WTC11 (cell line): ENCODE measurements at places on chromosomes 11 and 22.

- DNase-seq, result peak; percentile 70
Observed at GRCh38 chr11:116379185-116379828, 393.5 kb downstream of the BUD13 start.

- DNase-seq, result peak; percentile 69
Observed at GRCh38 chr22:45896153-45896951, 80.6 kb downstream of the WNT7B start.

DNA sequence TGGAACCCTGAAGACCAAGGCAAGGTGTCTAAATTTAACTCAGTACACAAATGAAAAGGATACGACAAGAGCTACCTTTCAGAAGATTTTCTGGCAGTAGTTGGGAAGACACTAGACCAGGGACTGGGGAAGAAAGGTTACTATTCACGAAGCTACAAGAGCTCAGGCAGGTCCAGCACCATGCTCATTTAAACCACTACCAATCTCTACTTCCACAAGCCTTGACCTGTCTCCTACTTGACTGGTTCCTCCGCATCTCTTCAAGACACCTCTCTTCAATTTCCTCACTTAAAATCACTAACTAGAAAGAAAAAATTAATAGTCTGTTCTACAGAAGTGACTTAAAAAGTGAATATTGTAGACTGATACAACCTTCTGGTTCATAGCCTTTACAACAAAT, 22.9 kb downstream of the TCF20 start:
- DNase-seq, result no peak

DNA sequence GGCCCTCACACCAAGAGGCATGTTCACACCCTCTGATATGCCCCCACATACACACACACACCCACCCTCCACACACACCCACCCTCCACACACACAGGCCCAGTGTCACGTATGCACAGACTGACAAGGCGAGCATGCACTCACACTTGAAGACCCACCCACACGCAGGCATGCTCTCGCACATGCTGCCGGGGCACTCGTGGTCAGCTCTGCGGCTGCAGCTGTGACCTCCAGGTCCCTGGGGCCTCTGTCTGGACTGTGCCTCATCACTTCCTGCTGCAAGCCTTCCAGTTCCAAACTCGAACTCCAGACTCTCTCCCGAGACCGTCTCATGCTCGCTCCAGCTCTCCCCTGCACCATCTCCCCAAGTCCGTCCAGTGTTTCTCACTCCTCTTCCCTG, 9.5 kb downstream of the DCHS1 start:
- no peak for DNase-seq

DNA sequence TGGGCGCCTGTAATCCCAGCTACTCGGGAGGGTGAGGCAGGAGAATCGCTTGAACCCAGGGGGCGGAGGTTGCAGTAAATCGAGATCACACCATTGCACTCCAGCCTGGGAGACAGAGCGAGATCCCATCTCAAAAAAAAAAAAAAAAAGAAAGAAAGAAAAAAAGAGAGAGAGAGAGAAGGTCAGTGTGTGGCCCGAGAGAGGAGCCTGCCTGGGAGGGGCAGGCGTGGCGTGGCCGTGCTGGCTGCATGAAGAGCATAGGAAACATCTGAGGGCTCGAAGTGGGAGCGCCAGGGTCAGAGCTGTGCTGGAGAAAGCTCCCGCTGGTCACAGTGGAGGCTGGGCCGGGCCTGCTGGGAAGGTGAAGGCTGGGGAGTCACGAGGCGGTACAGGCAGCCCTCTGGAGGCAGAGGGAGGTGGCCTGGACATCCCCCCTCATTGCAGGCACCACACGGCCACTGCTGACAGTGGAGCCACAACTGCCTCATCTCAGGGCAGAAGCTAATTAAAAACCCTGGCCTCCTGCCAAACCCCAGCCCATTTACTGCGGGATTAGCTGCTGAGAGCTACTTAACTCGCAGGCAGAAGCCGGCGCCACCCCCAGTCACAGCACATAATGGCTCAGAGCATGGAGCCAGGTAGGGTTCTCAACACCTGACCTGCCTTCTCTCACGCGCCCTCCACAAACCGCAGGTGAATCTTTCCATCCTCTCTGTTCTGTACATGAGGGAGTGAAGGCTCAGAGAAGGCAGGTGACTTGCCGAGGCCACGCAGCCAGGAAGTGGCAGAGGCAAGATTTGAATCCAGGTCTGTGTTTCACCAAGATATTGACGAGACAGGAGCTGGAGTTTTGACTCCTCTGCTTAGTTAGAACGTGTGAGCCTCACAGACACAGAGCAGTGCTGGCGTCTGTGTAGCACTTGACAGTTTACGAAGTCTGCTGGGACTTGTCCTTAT, 32.6 kb downstream of the NFAM1 start:
- peak; percentile 45 for DNase-seq

GRCh38 chr11:64455456-64456261, 96.7 kb downstream of the RPS6KA4 start:
- no peak for DNase-seq

DNA sequence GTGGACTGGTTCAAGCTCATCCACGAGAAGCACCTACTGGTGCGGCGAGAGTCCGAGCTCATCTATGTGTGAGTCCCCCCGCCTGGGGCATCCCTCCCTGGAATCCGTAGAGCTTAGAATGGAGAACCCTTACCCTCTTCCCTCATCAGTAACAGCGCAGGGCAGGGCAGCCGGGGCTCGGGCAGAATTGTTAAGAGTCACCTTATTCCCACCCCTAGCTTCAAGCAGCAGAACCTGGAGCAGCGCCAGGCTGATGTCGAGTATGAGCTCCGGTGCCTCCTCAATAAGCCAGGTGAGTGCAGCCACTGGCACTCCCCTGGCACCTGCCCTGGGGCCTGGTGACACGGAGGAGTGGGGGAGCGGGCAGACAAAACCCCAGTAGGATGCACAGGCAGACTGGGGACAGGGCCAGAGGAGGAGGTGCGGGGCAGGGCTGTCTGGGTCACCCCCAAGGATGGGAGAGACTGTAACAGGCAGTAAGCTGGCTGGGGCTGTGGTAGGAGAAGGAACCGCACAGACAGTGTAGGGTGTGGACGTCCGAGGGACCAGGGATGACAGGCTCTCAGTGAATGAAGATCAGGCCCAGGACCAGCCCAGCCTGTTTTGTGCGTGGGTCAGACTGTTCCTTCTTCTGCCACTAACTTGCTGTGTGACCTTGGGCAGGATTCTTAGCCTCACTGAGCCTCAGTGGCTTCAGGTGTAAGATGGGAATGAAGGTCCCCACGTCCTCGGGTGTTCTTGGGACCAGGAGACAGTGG, 20.4 kb downstream of the C22orf23 start:
- no peak for DNase-seq

- no peak for DNase-seq
Observed at GRCh38 chr22:47446821-47447810, 684.7 kb downstream of the TBC1D22A start.

GRCh38 chr11:252666-253065, 15.9 kb downstream of the PSMD13 start:
- DNase-seq, result no peak

GRCh38 chr11:92623055-92623454, 346.4 kb upstream of the MTNR1B start:
- DNase-seq, result no peak

- DNase-seq, result no peak
Observed at GRCh38 chr11:13745165-13745564, 76.7 kb downstream of the FAR1 start.

GRCh38 chr11:122197066-122197987, 81.3 kb upstream of the BLID start:
- DNase-seq, result no peak

GRCh38 chr11:114525682-114526081, 34.0 kb downstream of the NXPE1 start:
- DNase-seq, result no peak

DNA sequence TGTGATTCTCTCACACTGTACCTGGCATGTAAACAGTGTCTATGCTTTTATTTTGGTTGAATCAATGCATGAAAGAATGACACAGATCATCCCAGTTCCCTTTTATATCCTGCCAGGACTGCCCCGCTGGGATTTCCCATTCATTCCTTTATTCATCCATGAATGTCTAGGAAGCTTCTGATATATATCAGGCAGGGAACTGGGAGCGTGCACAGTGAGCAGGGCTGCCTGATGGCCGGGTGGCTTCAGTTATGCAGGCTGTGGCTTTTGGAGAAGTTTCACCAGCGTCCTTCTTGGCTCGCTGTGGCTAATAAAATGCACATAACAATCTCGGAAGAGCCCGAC, 789.0 kb downstream of the TBC1D22A start:
- no peak for DNase-seq

GRCh38 chr11:80559942-80560341, 1119.1 kb upstream of the TENM4 start:
- no peak for DNase-seq

DNA sequence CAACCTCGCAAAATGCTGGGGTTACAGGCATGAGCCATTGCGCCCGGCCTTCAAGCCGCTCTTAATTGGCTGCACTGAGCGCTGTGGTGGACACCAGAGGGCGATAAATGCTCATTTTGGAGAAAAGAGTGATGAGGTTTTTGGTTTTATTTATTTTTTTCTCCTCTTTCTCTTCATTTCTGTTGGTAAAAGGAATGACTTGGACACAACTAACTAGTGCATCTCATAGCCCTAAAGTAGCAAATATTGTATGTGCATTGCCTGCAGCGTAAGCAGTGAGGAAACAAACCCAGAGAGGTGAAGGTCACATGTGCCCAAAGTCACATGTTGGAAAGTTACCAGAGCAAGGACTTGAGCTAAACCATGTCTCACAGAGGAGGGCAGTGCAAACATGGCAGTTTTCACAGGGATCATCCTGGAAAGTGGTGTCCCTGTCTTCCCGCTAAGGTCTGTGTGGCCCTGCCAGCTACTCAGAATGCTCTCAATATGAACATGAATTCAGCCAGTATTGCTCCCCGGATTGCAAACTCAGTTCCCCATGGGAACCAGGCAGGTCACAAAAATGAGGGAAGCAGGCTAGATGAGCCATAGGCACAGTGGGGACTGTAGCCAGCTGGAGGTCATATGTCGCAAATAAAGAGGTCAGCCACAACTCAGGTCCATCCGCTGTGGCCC, 8.6 kb upstream of the CD82 start:
- DNase-seq, result peak; percentile 67

DNA sequence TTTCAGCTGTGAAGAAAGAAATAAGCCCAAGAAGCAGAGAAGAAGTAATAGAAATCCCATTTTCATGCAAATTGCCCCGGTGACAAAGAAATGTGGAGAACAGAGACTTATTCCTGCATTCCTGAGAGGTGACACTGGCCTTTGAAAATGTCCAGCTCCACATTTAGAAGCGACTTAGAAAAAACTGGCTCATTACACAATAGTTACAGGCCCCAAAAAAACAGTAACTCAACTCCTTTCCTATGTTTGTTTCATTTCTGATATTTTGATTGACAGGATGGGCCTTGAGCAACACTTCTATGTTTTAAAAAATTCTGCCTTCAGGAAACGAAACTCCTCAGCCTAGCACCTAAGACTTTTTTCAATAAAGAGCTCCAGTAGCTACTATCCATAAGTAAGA, 726.9 kb upstream of the TENM4 start:
- no peak for DNase-seq

GRCh38 chr11:16750417-16750816, 12.0 kb downstream of the C11orf58 start:
- DNase-seq, result no peak

GRCh38 chr11:120305286-120305685, 19.8 kb upstream of the TLCD5 start:
- DNase-seq, result no peak

DNA sequence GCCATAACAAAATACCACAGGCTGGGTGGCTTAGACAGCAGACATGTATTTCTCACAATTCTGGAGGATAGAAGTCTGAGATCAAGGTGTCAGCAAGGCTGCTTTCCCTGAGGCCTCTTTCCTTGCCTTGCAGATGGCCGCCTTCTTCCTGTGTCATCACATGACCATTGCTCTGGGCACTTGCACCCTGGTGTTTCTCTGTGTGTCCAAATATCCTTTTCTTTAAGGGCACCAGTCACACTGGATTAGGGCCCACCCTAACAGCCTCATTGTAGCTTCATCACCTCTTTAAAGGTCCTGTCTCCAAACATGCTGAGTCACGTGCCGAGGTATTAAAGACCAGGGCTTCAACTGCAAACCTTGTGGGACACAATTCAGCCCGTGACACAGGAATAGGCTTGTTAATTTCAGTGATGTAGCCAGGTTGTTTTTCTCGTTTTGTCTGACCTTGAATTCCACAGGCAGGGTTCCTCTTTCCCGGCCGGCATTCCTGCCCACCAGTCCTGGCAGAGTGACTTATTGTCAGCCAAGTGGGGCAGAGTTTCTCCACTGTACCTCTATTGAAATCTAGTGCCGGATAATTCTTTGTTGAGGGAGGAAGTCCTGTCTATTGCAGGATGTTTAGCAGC, 100.1 kb downstream of the KCNQ1OT1 start:
- DNase-seq, result no peak

- DNase-seq, result no peak
Observed at GRCh38 chr22:26619510-26619909, 1.7 kb upstream of the CRYBB1 start.

GRCh38 chr11:61298663-61299244, 3.6 kb upstream of the VWCE start:
- no peak for DNase-seq

DNA sequence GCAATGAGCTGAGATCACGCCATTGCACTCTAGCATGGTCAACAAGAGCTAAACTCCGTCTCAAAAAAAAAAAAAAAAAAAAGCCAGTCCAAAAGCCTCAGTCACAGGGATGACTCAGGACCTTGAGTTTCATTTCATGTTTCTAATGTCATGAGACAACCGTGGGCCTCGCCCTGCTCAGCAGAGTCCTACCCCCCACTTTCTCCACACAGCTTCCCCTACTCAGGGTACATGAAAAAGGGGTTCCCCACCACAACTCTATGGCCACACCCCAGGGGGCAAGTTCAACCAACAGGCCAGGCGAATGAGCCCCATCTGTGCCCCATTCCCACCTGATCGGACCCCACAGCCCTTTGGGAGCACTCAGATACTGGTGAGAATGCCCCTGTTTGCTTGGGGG, 24.3 kb upstream of the ADA2 start:
- DNase-seq, result no peak

- no peak for DNase-seq
Observed at GRCh38 chr11:124898711-124899110, 1.0 kb upstream of the ROBO4 start.

DNA sequence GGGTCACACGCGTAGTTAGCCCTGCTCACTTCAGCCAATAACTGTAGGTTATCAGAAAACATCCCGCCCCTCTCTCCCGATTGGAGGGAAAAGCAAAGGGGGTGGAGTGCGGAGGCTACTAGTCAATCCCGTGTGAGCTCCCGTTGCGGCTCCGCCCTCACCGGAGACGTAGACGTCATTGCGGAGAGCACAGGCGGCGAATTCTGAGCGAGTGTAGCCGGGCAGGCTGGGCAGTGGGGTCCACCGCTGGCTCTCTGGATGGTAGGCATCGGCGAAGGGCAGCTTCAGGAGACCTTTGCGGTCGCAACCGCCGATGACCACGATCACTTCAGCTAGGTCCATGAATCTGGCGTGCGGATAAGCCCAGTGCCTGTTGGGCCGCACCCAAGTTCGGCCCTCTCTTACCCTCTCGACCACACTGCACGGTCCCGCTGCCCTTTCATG, 4.7 kb downstream of the KLHL35 start:
- peak; percentile 85 for DNase-seq

- DNase-seq, result no peak
Observed at GRCh38 chr11:63371396-63371795, 1.8 kb downstream of the SLC22A9 start.
